Stimulated activated CD8-positive, alpha-beta memory T cell treated with anti-CD3 and anti-CD28 coated beads, Interleukin-7, amount 100 ng/mL, for 1 hour (primary cell): ENCODE measurements at places on chromosomes 4 and X.

DNA sequence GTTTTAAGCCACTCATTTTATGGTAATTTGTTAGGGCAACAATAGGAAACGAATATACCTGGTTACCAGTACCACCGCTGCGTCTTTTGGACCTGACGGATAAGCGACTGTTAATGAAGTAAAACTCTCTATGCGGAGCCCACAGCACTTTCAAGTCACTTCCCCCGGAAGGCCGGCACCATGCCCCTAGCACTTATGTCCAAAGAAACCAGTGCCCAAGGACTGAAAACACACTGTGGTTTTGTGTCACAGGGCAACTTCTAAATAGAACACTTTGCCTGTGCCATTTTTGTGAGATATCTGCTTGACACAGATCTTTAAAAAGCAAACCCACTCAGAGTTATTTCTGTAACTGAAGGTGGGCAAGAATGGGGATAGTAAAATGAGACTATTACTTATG lies 22.7 kb downstream of the SH3KBP1 start:
- no peak for DNase-seq

GRCh38 chr4:57051524-57051923 lies 58.7 kb downstream of the IGFBP7 start:
- DNase-seq: no peak

DNA sequence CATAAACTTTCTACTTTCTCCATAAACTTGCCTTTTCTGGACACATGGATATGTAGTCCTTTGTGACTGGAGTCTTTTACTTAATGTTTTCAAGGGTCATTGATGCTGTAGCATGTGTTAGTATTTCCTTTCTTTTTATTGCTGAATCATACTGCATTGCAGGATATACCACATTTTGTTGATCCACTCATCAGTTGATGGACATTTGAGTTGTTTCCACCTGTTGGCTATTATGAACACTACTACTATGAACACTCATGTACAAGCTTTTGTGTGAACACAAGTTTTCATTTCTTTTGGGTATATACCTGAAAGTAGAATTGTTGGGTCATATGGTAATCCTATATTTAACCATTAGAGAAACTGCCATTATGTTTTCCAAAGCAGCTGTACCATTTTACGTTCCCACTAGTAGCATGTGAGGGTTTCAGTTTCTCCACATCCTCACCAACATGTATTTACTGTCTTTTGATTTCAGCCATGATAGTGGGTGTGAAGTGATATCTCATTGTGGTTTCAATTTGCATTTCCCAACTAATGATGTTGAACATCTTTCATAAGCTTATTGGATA lies 26.3 kb upstream of the GPM6B start:
- DNase-seq: no peak

DNA sequence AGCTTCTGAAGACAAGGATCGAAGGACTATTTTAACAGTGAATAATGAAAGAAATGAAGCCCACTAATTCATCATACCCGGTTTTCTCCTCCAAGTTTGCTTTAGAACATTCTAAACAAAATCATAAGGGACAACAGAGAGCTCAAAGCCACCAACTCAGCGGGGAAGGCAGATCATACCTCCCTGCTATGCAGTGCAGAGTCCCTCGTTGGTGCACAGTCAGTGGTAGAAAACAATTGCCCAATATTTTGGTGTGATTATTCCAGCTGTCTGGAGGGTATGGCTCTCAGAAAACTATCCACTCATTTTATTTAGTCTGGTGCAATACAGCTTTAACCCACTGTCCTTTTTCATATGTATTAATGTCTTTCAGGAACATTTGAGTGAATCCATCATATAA lies 59.3 kb upstream of the HPSE start:
- no peak for DNase-seq

DNA sequence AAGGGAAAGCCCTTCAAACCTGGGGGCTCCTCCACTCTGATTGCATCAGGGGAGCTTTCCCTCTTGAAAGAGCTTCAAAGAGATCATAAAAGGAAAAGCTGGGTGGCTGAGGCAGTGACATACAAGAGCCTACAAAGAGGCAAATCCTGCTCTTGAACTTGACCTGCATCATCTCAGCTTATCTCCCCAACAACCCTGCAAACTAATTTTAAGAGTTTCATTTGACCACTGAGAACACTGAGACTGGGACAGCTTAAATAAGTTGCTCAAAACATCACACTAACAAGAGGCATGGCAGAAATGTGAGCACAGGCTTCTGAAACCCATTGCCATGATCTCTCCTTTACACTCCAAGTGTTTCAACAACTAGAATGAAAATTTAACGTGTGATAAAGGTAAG lies 101.6 kb upstream of the PPARGC1A start:
- no peak for DNase-seq

GRCh38 chr4:88320224-88320779 lies 35.9 kb upstream of the PPM1K start:
- DNase-seq: no peak

- DNase-seq: no peak
Observed at GRCh38 chrX:129249563-129249962, 273.7 kb downstream of the SMARCA1 start.

GRCh38 chr4:1216076-1216614 lies 32.8 kb downstream of the CTBP1 start:
- no peak for DNase-seq

DNA sequence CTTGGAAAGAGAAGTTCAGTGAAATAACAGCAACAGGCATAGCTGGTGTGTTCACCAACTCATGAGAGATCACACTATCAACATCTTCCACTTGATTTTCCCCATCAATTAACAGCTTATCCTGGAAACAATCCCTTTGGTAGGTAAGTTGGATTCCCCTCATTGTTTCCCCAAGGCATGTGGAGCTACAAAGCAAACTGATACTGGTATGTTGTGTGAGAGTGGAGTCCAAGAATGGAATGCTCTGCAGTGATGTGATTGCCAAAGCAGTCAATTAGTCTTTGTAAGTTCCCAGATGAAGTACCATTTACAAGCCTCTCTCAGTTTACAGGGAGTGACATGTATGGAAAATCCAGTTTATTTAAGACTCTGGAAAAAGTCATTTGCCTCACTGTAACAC lies 13.7 kb upstream of the XAGE2 start:
- DNase-seq: no peak

GRCh38 chr4:15961781-15962510 lies 1.0 kb downstream of the FGFBP2 start:
- DNase-seq: peak; percentile 17

DNA sequence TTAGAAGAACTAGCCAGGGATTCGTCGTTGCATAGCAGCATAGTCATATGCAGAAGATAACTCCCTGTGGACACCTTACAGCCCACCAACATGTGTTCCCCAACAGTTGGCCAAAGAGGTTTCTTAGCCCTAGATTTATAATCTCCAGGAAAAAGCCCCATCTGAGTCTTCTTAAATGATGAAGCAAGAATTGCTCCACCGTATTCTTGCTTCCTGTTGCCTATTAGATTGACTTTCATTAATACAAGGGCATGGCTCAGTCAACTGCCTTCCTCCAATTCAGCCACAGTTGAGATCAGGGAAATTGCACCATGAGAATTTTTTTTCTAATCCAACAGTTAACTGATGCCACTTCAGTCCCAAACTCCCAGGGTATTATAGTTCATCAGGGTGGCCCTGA lies 5.2 kb upstream of the AFF2 start:
- DNase-seq: no peak

DNA sequence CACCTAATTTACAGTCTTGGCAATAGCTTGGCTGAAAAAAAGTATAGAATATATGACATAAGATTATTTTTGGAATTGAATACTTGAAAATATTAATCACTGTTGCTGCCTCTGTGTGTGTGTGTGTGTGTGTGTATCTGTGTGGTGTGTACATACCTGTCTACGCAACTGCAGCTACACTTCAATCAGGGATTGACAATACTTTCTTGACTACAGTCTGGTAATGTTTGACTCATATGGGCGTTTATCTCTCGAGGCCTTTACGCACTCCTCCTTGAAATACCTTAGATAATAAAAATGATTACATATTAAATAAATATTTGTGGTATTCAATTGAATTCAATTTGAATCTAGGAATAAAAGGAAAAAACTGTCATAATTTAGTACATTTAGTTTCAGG lies 565.2 kb downstream of the PCDH18 start:
- no peak for DNase-seq

DNA sequence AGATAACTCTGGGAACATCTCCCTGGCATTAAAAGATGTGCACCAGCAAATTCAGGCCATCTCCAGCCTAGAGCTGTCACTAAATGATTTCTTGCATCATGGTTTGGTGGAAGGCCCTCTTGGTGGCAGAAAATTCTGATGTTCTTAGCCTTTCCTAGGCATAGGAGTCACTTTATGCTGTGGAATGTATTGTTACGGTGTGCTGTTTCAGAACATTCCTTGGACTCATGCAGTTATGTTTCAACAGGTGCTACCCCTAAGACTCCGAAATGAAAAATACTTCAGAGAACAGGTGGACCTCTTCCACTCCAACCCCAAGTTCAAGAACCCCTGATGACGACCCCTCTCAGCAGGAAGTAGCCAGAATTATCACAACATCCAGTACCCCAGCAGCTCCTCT lies 20.3 kb upstream of the PAPSS1 start:
- no peak for DNase-seq

DNA sequence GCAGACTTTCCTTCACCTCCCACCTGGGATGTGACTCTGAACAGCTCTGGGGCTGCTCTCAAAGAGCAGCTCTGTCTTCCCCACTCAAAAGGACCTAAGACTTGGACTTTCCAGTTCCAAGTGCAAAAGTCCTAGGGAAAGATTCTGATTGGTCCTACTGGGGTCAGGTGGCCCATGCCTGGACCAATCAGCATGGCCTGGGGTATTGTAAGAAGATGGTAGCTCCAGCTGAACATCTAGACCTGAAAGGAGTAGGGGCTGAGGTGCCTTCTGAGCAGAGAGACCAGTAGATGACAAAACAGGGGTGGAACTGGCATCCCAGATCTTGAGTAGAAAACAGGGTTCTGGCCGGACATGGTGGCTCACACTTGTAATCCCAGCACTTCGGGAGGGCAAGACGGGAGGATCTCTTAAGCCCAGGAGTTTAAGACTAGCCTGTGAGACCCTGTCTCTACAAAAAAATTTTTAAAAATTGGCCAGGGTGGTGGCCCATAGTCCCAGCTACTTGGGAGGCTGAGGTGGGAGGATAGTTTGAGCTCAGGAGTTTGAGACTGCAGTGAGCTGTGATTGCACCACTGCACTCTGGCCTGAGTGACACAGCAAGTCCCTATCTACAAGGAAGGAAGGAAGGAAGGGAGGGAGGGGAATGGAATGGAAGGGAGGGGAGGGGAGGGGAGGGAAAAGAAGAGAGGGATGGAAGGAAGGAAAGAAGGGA lies 27.4 kb upstream of the MRFAP1 start:
- no peak for DNase-seq

DNA sequence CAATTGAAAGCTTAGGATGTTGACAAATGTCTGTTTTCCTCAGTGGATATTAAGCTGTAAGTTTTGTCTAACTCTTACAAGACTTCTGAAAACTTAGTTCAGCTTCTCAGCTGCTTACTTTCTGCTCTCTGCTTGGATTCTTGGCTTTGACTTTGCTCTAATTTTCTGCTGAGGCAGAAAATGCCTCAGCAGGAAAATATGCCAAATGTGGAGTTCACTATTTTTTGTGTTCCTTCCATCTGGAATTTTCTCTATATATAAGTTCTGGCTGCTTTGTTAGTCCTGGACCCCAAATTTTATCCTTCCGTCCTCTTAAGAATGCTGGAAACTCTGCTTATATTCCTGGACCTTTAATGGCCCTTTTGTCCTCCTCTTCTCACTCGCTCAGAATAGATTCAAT lies 352.6 kb upstream of the NWD2 start:
- DNase-seq: no peak

DNA sequence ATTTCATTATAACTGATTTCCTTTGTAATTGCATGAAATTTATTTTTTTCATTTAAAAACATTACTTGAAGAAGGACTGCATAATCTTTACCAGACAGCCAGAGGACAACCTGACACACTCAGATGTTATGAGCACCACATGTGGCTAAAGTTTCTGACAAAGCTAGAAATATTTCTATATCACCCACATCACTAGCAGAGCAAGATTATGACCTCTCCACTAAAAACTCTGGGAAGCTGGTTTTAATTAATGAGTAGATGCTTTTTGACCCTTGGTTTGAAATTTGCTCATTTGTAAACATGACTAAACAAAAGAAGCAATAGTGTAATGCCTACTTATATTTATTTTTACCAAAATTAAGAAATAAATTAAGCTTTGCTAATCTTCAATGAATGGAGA lies 661.5 kb upstream of the EPHA5 start:
- DNase-seq: no peak

GRCh38 chrX:137945470-137945869 lies 379.5 kb downstream of the ZIC3 start:
- no peak for DNase-seq

DNA sequence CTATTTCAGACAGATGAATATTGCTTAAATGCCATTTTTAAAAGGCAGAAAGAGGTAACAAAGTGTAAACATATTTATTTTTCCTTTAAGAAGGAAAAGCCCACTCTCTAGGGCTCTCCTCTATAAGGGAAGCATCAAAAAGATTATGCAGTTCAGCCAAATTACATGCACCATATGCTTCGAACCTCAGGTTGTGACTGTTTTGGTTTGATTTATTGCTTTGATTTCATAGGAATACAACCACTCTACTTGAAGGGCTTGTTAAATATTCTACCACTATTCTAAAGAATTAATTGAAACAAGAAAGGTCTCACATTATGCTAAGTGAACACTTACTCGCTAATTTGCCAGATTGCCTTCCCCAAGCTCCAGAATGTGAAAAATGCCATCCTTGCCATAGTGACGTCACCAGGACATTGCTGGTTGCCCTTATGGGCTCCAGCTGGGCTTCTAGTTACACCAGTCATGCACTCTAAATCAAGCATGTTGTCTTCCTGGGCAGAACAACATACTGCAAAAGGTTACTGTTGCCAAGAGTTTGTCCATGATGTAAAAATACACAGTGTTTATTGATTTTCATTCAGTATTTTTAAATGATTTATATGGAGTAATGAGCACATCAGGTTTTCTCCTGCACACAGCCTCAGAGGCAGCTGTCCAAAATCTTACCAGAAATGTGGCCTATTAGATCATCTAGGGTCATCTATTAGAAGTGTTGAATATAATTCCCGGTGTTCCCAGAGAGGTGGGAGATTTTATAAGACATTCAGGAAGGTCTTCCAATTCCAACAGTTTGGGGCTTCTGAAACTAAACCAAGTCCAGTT lies 164.4 kb upstream of the RAPGEF2 start:
- no peak for DNase-seq

DNA sequence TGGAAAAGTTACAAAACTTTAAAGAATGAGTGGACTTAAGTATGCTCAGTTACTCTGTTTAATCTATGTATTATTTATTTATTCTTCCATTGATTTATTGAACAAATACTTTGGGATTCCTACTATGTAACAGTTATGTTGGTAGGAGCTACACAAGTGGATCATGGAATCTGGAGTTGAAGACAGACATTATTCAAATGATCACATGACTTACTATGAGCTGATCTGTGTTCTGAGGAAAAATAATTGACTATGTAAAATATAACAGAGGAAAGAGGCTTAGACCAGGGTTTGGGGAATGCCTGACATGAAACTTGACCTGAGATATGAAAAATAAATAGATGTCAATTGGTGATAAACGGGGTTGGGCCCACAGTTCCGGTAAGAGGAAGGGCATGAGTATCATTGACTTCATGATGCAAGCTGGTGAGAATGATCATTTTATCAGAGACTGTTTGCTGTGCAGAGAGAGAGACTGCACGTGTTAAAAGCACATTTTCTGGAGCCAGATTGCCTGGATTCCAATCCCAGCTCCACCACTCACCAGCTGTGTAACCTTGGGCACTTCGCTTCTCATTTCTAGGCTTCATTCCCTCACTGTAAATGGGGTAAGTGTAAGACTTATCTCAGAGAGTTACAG lies 179.0 kb downstream of the SPCS3 start:
- DNase-seq: no peak

GRCh38 chr4:181293014-181293413 lies 950.2 kb upstream of the TENM3 start:
- no peak for DNase-seq
